ENCODE measurements at places on chromosomes 2 and 18.

GRCh38 chr2:5618271-5618670, 73.9 kb upstream of the SOX11 start:
- DNase-seq: no peak

- DNase-seq: no peak
Measured at GRCh38 chr2:118464046-118464445, 375.8 kb downstream of the INSIG2 start.

GRCh38 chr2:46311651-46312223, 14.5 kb downstream of the EPAS1 start:
- no peak for DNase-seq

DNA sequence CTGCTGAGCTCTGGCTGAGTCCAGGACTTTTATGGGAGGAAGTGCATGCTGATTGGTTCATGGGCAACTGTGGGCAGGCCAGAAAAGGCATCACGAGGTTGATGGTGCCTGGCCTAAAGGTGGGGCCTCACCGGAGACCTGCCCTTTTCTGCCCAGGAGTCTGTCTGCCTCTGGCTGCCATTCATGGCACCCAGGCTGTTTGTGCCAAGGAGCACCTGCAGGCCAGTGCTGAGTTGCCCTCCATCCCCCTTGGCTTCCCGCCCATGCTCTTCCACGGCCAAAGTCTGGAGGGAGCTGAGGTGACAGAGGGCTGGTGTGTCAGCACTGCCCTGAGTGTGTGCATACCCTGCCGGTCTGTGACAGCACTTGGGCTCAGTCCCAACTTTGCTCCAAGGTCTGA, 123.2 kb downstream of the PTH2R start:
- peak; percentile 89 for DNase-seq

DNA sequence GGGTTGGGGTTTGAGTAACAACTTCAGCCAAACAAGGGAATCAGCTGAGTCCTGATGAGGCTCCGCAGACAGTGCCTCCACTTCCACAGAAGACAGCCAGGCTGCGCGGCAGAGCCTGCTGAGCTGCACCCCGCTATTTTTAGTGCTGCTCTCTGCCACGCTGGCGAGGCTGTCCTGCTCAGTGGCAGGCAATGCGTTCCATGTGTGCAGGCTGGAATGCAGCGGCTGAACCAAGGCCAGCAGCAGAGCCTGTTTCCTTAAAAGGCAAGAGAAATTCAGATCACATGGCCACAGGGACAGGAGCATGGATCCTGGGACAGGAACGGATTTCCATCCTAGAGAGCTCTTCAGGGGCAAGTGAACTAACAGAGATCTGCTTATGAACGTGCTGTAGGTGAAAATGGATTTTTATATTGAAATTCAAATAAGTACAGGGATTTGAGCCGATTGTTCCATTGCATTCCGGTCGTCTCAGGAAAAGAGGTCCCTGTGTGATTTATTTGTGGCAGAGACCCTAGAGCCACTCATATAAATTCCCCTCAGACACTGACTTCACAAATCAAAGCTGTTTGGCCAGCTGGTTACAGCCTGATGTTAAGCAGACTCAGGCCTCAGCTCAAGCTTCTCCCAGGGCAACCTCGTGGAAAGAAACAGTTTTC, 98.7 kb downstream of the COL6A3 start:
- no peak for DNase-seq

DNA sequence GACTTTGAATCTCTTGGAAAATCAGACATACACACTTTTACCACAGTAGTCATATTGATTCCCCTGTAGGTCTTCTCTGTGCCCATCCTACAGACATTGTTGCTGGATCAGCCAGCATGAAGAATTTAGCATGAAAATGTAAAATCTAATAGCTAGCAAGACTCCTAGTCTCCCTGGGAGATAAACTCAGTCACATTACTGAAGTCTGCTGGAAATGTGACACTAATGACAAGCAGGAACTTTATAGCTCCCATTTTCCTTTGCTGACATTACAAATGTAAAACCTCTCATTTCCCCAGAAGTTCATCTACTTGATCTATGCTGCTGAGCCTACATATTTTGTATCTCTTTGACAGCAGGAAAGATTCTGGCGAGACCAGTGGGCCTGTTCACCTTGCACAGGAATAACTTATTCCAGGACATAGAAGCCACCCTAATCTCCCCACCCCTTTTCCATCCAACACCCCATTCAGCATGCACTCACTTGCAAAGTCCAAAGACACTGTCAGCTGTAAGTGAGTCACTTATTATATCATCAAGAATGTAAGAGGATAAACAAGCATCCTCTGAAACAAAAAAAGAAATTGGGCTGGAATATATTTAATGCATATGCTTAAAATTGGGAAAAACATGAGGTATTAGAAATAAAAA, 648.3 kb upstream of the PKDCC start:
- DNase-seq: no peak

- DNase-seq: no peak
Measured at GRCh38 chr18:66724664-66725356, 120.9 kb upstream of the CDH19 start.

DNA sequence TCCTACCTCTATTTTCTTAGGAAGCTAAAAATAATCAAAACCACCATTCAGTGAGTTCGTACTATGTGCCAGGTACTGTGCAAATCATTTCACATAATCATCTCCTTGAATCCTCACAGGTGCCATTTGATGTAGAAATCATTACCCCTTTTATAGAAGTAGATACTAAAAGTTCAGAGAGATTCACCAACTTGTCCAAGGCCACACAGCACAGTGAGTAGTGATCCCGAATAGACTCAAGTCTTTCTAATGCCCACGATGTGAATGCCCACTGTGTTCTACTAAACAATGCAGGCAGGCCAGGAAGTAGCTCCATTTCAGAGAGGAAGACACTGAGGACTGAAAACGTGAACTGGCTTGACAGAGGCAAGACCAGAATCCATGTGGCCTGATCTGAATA, 68.8 kb downstream of the ANTXR1 start:
- DNase-seq: no peak

GRCh38 chr2:185790361-185790760, 51.8 kb downstream of the FSIP2 start:
- DNase-seq: no peak

DNA sequence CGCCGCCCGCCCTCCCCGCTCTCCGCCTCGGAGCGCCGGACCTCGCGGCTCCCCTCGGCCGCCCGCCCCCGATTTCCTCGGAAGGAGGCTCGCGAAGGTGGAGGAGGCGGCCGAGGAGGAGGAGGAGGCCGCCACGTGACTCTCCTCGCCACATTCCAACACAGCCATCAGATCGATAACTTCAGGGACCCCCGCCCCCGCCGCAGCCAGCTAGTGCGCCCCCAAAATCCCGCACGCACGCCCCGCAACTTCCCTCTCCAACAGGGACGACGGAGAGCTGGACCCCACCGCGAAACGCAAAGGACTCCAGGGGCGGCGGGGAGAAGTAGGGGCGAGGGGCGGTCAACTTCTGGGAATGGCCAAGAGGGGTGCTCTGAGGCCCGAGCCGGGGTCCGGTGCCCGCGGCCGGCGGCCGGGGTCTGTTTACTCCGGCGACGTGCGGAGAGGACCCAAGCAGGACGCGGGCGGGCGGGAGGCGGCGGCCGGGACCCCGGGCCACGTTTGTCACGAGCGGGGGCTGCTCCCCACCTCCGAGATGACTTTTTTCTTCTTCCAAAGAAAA, 2.0 kb downstream of the ZNF521 start:
- DNase-seq: no peak
